ENCODE measurements at places on chromosomes 4 and X.

DNA sequence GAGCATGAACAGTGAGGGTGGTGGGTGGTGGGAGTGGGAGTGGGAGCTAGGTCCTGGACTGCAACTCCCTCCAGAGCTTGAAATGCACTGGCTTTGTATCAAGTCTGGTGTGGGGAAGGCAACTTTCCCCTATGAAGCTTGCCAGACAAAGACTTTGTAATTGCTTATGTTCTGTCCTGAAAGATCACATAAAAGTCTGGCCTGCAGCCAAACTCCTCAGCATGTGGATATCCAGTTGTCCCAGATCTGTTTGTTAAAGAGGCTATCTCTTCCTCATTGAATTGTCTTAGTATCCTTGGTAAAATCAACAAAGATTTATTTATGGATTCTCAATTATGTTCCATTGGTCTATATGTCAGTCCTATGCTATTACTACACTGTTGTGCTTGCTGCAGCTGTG lies 607.9 kb downstream of the GLUD2 start:
- DNase-seq = no peak

DNA sequence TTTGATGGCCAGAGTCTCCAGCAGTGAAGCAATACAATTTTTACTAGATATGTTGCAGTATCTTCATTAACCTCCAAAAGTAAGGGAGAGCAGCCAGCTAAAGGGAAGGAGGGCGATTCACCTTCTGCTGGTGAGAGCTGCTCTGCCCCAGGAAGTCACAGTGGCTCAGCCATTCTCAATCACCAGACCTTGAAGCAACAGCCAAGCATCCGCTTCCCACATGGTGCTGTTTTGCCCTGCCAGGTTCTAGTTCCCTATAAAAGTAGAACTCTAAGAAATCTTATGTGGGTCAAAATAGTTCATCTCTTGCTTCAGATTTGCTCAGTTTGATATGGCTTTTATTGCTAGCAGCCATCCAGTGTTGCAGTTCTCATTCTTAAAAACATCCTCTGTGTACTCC lies 166.8 kb downstream of the STIM2 start:
- DNase-seq = no peak

GRCh38 chr4:113537628-113538027 lies 223.9 kb downstream of the CAMK2D start:
- DNase-seq = no peak

DNA sequence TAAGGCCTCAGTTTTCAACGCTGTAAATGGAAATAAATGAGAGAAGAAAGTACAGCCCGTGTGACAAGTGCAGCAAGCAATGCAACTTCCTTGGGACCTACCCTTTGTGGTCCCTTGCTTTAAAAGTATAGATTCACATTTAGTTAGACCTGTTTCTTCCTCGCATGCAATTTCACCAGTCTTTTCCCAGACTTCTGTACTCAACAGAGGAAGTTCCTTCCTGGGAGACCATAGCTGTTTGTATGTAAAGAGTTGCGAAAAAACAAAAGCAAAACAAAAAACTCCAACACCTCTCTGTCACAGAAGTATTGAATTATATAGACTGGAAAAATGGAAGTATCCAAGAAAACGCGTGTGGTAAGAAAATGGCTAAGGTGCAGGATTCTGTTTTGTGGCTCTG lies 1.1 kb upstream of the IRF2 start:
- DNase-seq = no peak

Data from LHCN-M2 (cell line).